ENCODE measurements at places on chromosomes 11 and 22.
A peak's percentile ranks its signal among the peaks of the same experiment; 100 is the strongest.

GRCh38 chr11:122803716-122804115 is 34.6 kb upstream of the CRTAM start:
- no peak for DNase-seq

DNA sequence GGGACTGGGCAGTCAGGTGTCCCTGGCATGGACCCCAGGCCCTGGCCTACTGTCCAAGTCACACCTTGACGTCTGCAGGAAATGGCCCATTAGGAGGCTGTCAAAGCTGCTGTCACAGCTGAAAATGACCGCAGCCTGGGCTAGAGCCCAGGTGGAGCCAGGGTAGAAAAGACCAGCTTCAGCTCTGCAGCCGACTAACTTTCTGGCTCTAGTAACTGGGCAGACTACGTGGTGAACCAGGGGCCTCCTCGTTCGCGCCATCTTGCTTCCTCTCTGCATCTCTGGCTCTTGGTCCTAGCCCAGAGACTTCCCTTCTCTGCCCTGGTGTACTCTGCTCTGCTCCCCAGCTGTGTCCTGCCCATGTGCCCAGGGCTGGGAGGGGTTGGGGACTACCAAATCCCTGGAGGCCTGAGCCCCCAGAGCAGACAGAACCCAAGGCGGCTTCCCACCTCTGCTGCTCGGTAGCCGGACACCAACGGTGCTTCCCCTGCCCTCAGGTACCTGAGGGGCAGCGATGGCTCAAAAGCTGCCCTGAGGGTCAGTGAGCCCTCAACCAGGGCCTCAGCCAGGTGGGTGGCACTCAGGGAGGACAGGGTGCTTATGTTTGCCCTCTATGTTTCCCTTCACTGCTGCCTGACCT is 19.7 kb downstream of the SART1 start:
- no peak for DNase-seq

- no peak for DNase-seq
Observed at GRCh38 chr11:126383339-126384335, 28.2 kb downstream of the ST3GAL4 start.

GRCh38 chr11:68549789-68550484 is 89.4 kb downstream of the PPP6R3 start:
- no peak for DNase-seq

- DNase-seq = no peak
Observed at GRCh38 chr22:35678836-35679235, 30.6 kb downstream of the APOL6 start.

DNA sequence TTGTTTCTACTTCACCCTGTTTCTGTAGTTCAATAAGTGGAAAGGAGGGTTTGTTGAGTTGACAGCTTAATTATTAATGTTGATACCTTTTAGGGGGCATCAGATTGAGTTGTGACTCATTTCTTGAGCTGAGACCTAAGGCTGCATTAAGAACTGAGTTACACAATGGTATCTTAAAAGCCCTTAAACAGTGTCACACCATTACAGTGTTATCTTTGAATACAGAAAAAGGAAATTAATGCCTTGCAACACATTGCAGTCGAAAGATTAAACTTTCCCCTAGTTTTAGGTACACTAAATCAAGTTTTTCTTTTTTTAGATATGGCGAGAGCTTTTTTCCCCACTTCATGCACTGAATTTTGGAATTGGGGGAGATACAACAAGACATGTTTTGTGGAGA is 16.7 kb downstream of the PAFAH1B2 start:
- no peak for DNase-seq

DNA sequence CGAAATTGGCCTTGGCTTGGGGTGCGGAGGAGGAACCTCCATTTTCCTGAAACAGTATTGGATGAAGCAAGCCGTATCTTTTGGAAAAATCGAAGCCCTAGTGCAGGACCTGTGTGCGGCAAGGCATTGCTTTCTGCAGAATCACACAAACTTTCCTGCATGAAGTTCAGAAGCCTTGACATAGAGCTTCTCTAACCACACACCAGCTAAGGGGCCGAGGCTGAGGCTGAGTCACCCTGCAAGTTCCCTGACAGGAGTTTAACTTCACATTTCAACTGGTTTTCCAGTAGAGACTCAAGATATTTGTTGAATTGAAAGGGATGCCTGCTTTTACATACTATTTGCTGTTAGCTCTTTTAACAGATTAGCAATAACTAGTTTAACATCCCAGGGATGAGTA is 67.8 kb downstream of the TCF20 start:
- peak; percentile 23 for DNase-seq

DNA sequence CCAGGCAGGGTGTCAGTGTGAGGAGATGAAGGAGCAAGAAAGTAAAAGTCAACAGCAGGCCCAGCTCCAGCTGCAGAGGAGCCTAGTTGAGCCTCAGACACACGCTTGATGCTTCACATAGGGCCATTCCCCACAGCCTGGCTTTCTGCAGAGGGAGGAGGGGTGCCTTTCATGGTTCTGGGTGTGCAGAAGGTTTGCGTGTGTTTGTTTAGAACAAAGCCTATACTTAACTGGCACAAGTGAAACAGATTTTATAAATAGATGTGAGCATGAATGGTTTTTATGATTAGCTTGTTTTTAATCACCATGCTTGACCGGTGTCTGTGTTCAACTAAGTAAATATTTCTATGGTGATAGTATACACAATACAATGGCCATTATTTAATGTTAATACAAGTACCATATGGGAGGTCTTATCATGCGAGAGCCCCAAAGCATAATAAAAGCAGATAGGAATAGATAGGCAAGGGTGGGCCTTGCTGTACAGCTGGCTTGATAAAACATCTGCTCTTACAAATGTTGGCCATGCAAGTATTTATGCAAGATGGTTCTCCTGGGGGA is 290.2 kb downstream of the ETS1 start:
- DNase-seq = no peak

- no peak for DNase-seq
Observed at GRCh38 chr22:22578702-22579424, 19.8 kb upstream of the PRAME start.

DNA sequence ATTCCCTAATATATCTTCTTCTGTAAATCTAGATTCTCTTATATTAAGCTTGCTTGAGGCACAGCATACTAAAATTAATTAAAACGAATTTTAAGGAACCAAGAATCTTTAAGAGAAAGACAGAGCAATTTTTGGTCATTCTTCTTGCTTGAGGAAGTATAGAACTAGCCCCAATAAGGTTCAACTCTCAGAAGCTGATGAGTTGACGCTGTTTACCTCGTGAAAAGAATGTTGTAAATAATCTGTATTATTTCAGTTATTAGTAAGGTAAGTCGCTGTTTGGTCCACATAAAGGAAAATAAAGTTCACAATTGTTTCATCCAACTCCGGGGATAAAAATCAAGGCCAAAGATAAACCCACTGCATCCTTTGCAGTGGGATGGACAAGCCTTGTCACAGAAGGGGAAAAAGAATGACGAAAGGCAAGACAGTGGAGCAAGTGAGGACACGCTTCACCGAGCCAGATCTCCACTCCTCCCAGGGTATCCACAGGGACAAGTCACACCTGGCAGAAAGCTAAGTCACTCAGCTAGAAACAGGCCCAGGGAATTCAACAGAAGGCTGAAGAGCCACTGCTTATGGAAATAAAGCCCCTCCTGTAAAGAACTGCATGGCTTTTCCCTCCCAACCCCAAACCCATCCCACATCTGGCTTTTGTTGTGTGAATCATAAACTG is 752 bp downstream of the POU2AF1 start:
- no peak for DNase-seq

DNA sequence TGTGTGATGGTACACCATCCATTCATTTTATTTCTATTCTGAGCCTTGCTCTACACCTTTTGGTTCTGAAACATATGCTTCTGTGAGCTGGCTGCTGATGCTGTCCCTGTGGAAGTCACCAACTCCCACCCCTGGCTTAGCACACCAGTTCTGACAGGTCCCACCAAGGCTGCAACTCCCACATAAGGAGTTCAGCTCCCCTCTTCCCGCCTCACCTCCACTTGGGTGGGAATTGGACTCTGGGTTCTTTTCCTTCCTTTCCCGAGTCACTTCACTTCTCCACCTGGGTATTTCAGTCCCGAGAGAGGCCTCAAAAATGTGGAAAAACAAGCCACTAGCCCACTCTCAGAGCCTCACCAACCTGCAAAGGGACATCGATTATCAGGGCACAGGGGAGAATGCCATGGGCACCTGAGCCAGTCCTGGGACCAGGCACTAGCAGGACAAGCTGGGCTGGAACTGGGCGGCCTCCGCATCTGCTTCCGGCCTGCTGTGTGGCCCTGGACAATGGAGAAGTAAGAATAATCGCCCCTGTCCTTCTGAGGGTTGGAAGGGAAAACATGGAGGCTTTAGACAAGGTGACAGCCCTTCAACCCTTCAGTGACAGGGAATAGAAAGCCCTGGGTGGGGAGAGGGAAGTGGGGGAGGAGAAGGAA is 80.1 kb downstream of the IGLL1 start:
- no peak for DNase-seq

- no peak for DNase-seq
Observed at GRCh38 chr11:83713708-83714107, 427.5 kb upstream of the CCDC90B start.

DNA sequence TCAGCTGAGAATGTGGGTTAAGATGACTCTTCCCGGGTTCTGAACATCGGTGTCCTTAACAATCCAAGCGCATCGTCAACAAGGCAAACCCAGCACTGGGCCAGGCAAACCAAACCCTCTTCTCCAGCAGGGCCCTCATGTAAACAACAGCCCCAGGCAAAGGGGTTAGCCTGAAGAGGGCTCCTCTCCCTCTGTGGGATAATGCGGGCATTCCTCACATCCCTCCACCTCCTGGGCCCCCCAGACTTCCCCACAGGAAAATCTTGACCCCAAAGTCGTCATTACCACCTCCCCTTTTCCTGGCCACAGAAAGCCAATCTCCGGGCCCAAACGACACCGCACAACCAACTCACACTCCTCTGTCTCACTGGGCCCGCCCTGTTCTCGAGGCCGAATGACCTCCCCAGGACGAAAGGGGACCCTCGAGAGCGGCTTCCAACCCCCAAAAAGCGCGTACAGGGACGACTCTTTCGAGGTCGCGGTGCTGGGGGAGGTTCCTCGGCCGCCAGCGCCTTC is 566 bp downstream of the DDB1 start:
- no peak for DNase-seq

- no peak for DNase-seq
Observed at GRCh38 chr22:49100316-49100715, 727.4 kb downstream of the BRD1 start.

DNA sequence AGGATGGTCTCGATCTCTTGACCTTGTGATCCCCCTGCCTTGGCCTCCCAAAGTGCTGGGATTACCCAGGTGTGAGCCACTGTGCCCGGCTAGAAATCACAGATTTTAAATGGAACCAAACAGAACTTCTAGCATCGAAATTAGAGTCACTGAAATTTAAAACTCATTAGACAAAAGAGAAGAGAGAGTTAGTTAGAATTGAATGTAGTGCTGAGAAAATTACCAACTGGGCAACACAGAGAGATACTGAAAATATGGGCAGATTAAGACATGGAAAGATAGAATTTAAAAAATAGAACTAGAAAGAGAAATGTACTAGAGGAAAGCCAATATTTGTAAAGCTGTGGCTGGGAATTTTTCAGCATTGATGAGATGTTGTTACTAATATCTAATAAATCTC is 217.9 kb downstream of the TBC1D22A start:
- DNase-seq = no peak

GRCh38 chr11:65427691-65428577 is 5.3 kb downstream of the NEAT1 start:
- DNase-seq = no peak

- DNase-seq = no peak
Observed at GRCh38 chr11:104451197-104451893, 287.4 kb upstream of the PDGFD start.

- DNase-seq = no peak
Observed at GRCh38 chr11:12540075-12540680, 134.0 kb upstream of the TEAD1 start.

GRCh38 chr22:32477596-32477995 is 3.0 kb downstream of the FBXO7 start:
- no peak for DNase-seq

DNA sequence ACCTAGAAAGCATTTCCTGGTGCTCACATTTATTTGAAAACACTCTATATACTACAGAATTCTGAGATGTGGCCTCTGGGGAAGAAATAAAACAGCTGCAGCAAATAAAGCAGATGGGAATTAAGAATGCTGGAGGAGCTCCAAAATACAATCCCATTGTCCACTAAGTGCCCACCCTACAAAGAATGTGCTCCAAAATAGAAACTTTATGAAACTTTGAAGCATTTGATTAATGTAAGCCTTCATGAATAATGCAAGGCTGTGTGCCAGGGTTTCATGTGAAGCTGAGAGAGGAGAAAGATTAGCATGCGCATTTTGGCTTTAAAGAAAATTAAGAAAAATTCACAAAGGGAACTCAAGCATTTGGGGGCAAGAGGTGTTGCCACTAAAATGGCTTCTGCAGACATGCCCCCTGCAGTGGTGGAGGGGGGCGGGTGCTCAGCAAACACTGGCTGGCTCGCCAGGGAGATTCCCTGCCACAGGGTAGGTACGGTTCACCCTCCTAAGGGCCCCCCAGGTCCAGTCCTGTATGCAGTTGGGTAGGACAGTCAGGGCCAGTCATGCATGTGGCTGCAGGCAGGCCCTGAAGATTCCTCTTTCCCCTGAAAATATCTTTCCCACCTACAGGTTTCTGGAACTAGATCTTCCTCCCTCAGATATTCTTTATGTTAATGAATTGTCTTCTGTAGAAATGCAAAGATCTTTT is 46.6 kb upstream of the RCN1 start:
- no peak for DNase-seq

- DNase-seq = no peak
Observed at GRCh38 chr22:20636075-20636812, 128.8 kb downstream of the MED15 start.

DNA sequence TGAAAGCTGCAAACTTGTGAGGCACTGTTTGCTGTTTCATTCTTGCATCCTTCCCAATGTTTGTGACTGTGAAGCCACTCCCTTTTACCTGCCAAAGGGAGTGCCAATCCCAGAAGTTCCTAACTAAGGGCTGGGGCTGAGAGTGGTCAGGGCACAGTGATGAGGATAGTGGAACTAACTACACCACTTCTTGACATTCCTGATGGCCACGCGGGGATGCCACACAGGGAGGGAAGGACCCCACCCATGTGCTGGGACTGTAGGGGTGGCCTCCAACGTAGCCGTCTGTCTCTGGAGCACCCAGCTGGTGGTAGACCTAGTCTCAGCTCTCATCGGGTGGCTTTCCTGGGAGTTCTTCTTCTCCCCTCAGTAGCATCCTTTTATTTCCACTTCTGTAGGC is 335.5 kb downstream of the CADM1 start:
- no peak for DNase-seq

- DNase-seq = no peak
Observed at GRCh38 chr11:115760461-115761320, 256.5 kb upstream of the CADM1 start.

DNA sequence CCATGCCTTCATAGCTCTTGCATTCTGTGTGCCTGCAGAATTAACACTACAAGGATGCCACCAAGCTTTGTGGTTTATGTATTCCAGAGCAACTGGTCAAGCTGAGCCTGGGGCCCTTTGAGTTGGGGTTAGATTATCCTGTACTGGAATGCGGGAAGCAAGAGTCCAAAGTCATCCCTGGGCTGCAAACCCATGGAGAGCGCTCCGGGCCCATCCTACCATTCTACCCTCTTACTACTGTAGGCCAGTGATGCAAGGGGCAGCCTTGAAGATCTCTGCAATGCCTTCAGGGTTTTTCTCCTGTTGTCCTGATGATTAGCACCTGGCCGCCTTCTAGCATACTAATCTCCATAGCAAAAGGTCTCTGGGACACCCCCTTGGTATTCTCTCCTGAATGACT is 51.3 kb downstream of the TUG1 start:
- DNase-seq = no peak

Data from activated T-helper 1 cell treated with anti-CD3 and anti-CD28 coated beads, Interleukin-2, amount 50 U/mL, for 16 hours (primary cell).